ENCODE measurements at places on chromosomes 13 and 19.
A peak's percentile ranks its signal among the peaks of the same experiment; 100 is the strongest.

DNA sequence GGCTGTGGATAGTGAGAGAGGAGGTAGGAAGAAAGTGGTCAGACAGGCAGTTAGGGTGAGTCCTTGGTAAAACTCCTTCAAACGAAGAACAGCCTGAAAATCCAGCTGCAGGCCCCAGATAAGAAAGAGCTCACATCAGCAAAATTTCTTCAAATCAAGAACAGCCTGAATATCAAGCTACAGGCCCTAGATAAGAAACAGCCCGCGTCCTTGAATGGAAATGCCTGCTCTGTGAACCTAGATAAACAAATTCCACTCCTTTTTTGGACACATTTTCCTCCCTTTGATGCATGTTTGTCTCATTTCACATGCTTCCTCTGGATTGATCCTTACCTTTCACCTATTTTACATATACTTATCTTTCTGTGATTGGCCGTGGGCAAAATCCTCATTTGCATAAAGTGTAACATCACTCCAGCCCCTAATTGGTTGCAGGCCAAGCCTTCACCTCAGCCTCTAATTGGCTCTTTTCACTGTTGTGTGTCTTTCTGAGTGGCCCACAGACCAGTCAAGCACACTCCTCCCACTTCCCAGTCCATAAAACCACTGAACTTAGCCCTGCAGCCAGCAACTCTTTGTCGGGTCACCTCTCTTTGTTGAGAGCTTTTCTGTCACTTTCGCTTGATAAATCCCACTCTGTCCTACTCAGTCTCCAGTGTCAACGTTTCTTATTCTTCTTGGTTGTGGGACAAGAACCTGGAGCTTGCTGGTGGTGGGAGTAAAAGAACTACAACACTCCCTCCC lies 6.0 kb upstream of the SULT2A1 start:
- DNase-seq, result no peak

- DNase-seq, result no peak
Measured at GRCh38 chr13:70580825-70581224, 472.6 kb upstream of the KLHL1 start.

DNA sequence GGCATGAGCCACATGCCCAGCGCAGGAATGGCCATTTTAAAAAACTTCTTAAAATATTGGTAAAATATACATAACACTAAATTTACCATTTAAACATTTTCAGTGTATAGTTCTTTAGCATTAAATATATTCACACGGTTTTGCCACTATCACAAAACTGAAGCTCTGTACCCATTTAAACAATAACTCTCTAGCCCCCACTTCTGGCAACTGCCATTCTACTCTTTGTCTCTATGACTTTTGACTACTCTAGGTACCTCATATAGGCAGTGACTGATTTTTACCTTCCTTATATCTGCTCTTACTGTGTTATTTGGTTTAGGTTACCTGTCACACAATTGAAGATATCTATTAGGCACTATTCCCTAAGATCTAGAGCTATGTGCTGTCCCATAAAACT lies 2.3 kb upstream of the KBTBD7 start:
- DNase-seq, result no peak

DNA sequence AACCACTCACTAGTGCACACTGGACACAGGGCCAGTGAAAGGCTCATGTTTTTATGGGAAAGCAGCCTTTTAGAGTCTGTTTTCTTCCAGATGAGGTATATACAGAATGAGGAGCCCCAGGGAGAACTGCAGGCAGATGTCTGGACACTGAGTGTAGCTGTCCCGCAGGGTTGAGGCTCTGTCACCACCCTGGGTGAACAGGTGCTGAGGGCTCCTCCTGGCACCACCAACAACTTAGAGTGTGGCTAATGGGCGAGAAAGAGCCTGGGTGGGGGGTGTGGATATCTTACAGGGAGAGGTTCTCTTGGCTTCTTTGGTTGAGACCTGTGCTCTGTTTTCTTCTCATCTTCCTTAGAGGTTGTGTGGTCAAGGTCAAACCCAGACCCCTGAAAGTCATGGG lies 202.1 kb upstream of the GPR12 start:
- DNase-seq, result no peak

DNA sequence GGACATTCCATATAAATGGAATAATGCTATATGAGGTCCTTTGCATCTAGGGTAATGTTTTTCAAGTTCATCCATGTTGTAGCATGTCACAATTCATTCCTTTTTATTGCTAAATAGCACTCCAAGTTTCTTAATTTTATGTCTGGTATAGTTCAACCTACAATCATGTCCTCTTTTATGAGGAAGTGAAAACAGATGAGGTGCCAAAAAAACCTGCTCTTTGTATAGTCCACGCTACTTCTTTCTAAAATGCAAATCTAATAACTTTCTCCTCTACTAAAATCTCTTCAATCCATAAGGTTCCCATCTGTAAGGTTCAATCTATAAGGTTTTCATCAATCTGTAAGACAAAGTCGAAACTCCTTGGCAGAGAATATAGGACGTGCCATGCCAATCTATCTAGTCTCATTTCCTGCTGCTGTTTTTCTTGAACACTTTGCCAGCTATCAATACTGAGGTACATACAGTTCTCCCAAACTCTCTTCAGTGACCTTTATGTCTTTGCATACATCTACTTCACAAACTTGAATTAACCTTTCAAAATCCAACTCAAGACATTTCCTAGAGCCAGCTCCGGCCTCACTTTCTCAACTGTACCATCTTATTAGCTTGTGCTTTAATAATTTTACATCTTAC lies 33.7 kb downstream of the INTS6 start:
- DNase-seq, result no peak

DNA sequence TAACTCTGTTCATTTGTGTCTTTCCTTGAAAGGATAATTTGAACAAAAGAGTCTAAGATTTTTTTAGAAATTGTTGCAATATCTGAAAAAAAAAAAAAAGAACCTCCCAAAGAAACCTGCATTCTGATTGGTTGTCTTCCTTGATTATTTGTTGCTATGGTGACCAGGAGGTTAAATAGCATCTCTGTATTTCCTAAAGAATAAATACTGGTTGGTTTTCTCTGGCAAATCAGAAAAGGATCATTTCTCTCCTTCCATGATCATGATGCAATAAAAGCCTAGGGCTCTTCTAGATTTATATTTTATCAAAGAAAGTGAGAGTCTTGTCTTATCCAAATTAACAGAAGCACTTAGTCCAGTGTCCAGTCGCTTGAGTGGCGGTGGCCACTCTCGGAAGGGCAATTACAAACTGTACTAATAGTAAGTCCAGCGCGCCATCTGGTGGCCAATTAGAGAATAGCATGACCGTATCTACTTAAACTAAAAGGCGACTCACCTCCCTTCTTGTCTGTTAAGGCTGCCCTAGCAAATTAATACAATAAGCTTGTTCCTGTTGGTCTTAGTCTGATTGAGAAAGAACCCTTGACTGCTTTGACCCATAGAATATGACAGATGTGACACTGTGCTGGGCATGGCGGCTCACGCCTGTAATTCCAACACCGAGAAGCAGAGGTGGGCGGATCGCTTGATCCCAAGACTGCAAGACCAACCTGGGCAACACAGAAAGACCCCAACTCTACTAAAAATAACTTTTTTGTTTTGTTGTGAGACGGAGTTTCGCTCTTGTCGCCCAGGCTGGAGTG lies 47.0 kb upstream of the PNMA8B start:
- DNase-seq, result peak; percentile 84

DNA sequence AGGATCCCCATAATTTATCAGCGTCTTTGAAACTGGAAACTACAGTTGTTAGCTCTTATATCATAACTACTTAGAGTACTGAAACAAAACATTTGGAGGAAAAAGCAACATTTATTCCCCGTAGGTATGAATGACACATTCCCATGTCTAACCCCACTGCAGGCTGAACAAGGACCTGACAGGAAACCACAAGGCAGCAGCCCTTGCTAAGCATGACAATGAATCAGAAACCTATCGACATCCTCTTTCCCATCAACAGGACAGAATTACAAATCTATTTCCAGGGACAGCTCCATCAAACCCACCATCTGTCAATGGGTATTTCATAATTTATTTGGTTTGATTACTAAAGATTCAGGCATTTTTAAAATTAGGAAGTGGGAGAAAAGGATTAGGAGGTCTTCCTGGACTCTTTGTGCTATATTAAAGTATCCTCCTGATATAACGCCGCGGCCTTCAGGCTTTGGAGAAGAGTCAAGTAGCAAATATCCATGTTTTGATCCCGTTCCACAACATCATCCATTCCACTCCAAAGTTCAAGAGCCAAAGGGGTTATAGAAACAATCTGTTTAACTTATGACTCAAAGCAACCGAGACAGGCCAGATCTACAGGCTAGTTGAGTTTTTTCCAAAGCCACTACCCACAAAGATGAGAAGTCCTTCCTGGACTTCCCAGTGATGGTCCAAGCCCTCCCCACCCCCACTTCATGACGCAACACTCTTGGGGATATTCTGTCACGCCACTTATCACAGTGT lies 51.1 kb downstream of the FAM216B start:
- DNase-seq, result peak; percentile 94

DNA sequence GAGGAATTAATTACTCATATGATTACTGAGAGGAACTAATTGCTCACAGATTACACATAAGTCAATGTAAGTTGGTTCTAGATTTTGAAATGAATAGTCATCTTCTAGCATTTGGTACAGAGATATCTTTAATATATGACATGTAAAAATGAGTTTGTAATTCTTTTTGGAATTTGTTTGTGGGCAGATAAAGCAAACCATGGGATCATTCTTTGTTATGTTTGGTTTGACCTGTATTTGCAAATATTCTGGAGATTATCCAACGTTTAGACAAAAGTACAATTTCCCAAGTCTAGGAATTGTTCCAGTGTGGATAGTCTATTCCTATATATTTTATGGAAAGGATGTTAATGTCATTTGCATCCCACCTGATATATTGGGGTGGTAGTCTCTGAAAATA lies 309.6 kb upstream of the EDNRB start:
- DNase-seq, result no peak

- DNase-seq, result no peak
Measured at GRCh38 chr19:3976495-3977241, 5.8 kb upstream of the DAPK3 start.
